ENCODE measurements at places on chromosomes 2 and 18.

- DNase-seq = no peak
Measured at GRCh38 chr2:120758181-120759144, 22.8 kb downstream of the GLI2 start.

DNA sequence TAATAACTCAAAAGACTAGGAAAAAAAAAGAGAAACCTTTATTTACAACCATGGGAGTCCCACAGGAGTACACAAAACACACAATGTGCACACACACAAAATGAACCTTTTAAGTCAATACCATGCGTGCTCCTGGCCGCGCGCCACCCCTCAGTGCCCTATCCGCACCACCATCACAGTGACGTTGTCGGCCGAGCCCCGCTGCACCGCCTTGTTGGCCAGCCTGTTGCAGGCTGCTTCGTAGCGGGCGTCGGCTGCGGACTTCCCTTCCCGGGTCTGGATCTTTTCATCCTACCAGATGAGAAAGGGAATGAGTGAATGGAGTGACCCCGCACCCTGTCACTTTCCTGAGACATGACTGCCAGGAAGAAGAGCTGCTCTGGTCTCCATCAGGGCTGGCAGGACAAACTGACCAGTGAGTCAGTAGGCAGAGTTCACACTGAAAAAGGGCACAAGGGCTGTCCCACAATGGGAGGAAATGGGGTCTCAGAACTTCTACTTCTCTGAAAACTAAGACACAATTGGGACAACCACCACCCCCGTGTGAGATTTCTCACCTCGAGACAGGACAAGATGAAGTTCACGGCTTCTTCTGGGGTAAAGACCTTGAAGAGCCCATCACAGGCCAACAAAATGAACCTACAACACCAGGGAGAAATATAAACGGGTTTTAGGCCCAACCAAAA lies 11.8 kb downstream of the ERFE start:
- no peak for DNase-seq

DNA sequence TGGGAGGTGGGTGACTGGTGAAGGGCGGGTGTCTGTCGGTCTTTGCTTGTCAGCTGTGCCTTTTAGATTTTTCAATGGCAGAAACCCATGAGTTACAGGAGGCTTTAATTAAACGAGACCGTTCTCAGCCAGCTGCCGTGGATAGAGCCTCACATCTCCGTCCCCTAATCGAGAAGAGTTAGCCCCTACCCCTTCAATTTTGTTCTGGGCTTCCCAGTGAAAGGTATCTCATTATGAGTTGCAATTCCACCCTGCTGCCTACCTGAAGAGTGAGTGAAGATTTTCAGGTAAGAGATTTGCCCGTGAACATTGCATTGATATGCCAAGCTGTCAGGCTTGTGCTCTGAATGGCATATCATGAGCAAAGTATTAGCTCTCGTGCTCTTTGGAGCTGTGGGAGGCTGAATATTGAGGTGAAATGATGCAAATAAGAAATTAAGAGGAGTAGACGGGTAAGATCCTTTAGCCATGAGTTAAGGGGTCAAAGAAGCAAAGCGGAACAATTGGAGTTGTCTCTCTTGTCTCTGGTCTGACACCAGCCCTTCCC lies 118.7 kb upstream of the MSTN start:
- no peak for DNase-seq

- DNase-seq = no peak
Measured at GRCh38 chr18:24063121-24063731, 48.7 kb downstream of the TTC39C start.

- DNase-seq = no peak
Measured at GRCh38 chr2:119794237-119794636, 34.5 kb downstream of the PTPN4 start.

Data from spinal cord (tissue), 10 donors.